ENCODE measurements at places on chromosomes 12 and 14. TPM values are rescaled to one million over a fixed set of nuclear protein-coding genes. Genes with fewer than 3 reads are reported as not detected.

The TIMM9 gene
- total RNA-seq, result 18.6 TPM

The KRT80 gene
- 49.9 TPM for total RNA-seq

The TRIM9 gene
- total RNA-seq, result 6.0 TPM

The PLEK2 gene
- not detected for total RNA-seq

The ANO4 gene
- total RNA-seq, result 2.0 TPM

The LYZ gene
- 4.6 TPM for total RNA-seq

The IAPP gene
- not detected for total RNA-seq

The ANKRD33 gene
- total RNA-seq, result not detected

The ZC2HC1C gene
- 0.21 TPM for total RNA-seq

The SDR39U1 gene
- total RNA-seq, result 22.5 TPM

The LRP1-AS gene
- not detected for total RNA-seq

The KCNJ8 gene
- total RNA-seq, result 0.27 TPM

The FAM90A1 gene
- 0.61 TPM for total RNA-seq

The NFATC4 gene
- total RNA-seq, result 12.2 TPM
